ENCODE measurements at places on chromosomes 12 and 14.

- no peak for DNase-seq
These were observed 192.2 kb downstream of the SYT1 start for GRCh38 chr12:79056775-79057174.

- no peak for DNase-seq
These were observed 556 bp downstream of the PHETA1 start for GRCh38 chr12:111368291-111368787.

DNA sequence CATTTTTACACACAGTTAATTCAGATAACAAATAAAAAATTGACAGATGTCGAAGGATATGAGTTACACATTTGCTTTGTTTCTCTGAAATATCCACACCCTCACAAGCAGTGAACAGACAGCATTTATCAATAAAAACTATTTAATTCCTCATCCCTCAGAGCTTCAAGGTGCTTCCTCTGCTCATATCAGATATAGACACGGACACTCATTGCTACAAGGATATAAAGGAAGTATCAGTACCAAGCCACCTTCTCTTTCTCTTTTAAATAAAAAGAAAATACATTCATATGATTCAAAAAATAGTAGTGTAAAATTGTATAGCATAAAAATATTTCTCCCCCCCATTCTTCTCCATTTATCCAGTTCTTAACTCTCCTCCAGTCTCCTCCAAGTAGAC, 21.9 kb upstream of the MAGOHB start:
- no peak for DNase-seq

DNA sequence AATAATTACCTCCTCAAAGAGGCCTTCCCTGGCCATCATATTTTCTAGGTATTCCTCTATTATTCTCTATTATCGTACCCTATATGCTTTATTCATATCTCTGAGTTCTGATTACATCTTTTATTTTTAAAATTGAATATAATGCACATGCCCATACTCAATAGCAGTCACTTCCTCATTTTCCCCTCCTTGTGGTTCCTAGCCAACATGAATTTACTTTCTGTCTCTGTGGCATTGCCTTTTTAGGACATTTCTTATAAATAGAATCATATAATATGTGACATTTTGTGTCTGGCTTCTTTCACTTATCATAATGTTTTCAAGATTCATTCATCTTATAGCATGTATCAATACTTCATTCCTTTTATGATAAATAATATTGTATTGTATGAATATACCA, 74.4 kb upstream of the TRHDE start:
- DNase-seq: no peak

DNA sequence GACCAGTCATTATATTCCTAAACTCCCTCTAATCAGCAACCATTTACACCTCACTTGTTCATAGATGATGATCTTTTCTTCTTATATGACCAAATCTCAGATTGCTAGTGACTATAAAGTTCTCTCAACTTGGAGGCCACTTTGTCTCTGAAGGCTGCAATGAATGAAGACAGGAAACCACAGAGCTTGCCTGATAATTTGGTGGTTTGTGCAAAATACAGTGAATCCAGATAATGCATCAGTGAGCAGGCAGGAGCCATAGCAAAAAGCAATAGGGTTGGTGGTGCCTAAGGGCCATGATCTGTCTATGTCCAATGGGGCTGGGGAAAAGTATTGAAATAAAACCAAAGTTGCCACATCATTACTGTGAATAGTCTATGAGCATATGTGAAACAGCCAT, 123.8 kb upstream of the LRFN5 start:
- DNase-seq: no peak

DNA sequence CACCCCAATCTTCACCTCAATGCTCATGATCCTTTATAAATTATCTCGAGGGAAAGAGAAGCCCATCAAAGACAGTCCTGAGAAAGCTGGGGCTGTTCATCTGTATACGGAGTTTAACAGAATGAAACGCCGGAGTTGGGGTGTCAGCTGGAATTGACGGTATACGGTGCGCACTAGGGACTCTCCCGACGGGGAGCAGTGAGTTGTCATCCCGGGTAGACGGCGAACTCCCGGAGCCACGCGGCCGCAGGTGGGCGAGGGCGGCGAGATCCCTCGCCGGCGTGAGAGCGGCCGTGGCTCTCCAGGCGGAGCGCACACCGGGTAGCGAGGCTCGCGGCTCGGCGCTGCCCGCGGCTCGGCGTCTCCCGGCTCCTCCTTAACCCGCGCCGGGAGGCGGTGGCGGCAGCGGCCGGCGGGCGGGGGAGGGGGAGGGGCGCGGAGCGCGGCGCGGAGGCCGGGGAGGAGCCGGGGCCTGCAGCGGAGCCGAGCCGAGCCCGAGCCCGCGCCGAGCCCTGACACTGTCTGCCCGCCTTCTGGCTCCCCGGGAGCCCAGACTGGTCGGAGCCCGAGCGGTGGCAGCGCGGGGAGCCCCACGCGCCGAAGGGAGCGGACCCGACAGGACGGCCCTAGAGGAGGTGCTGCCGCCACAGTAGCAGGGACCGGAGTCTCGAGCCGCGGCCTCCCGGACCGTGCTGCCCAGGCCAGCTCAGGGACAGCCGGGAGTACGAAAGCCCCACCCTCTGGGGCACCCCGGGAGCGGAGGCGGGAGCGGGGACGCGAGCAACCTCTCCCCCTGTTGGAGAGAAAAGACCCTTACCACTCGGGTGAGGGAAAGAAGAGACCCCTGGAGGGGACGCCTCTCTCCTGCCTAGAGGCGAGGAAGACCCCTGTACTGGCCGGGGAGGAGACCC, at the start of gene FOXJ2:
FOXJ2 (plus strand) TSS at position 475 of the 911 bp plus-strand sequence. CDS start 7,117 bp downstream, outside the sequence.
- peak; percentile 75 for DNase-seq
